ENCODE measurements at places on chromosomes 1 and 21.

DNA sequence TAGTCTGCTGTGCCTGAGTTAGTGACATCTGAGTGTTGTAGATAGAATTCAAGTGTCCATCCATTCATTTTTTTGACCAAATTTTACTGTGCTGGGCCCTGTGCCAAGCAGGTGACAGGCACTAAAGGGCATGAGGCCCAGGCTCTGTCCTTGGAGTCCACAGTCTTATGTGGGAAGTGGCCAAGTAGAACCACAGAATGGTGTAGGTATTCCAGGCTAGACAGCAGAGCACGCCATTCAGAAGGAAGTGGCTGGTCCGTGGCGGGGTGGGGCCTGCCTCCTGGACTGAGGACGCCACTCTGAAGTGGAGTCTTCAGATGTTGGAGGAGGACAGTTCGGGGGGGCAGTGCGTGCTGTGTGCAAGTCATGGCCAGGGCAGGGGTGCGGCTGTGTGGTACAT is 68.9 kb upstream of the ACTL8 start:
- peak; percentile 78 for DNase-seq

DNA sequence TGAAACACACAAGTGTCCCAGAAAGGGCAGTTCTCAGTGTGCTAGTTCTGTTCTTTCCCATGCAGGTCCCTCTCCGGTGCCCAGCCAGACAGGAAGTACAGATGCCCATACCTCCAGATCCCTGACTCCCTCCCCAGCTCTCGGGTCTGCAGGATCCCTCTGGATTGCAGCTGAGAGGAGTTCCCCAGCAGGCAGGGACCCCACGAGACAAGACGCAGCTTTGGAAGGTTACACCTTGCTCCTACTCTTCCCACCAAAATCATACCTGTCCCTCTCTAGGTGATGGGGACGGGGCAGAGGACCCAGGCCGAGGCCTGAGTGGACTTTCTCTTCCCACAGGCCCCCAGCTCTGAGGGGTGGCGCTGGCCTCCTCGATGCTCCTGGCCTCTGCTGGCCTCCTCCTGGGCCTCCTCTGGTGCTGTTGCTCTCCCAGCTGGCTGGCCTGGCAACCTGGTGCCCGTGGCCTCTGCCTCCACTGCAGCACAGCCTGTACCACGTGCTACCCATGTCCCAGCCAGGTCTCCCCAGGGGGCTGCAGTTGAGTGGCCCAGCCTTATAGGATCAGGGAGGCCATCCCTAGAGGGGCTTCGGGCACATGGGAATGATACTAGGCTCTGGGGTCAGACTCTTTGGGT is 9.4 kb downstream of the LDLRAD2 start:
- DNase-seq = no peak

GRCh38 chr1:245180496-245181157 is 25.8 kb downstream of the KIF26B start:
- DNase-seq = no peak

DNA sequence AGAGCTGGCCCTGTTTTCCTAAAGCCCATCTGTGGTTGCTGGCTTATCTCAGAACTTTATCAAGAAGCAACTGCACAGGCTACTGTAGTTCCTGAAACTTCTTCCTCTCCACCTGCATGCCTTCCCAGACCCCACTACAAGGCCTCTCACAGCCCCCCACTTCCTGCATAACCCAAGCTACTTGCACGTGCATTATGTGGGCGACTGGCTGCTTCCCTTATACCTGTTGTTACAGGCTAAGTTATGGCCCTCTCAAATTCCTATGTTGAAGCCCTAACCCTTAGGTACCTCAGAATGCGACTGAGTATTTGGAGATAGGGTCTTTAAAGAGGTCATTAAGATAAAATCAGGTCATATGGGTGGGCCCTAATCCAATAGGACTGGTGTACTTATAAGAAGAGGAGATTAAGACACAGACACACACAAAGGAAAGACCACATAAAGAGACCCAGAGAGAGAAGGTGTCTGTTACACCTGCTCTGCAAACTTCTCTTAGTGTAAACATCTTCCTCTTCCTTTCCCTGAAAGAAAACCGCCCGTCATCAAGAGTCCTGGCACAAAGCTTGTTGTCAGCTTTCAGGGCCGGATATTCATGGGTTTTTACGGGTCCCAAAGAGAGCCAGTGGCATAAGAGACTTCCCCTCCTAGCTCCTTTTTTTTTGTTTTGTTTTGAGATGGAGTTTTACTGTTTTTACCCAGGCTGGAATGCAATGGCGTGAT is 5.1 kb downstream of the ZNF496 start:
- no peak for DNase-seq

DNA sequence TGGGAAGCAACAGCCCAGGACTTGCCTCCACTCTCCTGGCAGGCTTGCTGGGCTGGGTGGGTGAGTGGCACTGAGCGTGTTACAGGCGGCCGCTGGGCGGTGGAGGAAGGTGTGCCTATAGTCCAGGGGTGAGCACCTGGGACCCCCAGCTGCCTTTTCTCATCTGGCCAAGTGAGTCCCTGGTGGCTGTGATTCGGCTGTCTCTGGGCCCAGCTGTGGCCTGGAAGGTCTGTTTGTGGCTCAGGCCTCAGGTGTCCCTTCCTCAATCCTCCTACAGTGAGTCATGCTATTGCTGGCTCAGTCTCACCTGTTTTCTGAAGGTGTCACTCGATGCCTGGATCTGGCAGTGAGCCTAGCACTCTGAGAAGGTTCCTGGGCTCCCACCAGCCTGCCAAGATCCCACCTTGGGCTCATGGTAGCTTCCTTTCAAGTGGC is 564.2 kb downstream of the PTPRU start:
- peak; percentile 19 for DNase-seq

GRCh38 chr1:203475012-203475981 is at the start of gene PRELP:
PRELP (plus strand) TSS chr1:203475806; CDS start chr1:203483185, 7,379 bp downstream.
- no peak for DNase-seq

DNA sequence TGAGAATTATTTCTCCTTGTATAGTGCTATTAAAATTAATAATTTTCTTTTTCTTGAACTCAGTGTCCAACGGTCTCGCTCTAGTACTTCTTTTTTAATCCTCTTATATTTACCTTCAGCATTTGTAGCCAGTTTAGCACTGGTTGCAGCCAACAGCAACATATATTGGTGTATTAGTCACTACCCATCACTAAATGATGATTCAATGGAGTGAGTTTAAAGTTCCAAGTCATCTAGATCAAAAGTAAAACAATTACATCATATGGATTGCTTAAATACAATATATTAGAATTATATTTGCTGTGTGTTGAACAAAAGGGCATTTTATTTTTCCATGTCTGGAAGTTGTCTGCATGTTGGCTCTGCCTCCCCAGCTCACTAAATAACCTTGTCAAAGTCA is 591.8 kb downstream of the ADGRL2 start:
- DNase-seq = no peak

GRCh38 chr1:26771285-26771642 is 16.5 kb upstream of the PIGV start:
- peak; percentile 82 for DNase-seq

- no peak for DNase-seq
Observed at GRCh38 chr1:9593147-9593491, 4.4 kb downstream of the TMEM201 start.

- peak; percentile 65 for DNase-seq
Observed at GRCh38 chr1:182392050-182393028, 749 bp upstream of the GLUL start.

DNA sequence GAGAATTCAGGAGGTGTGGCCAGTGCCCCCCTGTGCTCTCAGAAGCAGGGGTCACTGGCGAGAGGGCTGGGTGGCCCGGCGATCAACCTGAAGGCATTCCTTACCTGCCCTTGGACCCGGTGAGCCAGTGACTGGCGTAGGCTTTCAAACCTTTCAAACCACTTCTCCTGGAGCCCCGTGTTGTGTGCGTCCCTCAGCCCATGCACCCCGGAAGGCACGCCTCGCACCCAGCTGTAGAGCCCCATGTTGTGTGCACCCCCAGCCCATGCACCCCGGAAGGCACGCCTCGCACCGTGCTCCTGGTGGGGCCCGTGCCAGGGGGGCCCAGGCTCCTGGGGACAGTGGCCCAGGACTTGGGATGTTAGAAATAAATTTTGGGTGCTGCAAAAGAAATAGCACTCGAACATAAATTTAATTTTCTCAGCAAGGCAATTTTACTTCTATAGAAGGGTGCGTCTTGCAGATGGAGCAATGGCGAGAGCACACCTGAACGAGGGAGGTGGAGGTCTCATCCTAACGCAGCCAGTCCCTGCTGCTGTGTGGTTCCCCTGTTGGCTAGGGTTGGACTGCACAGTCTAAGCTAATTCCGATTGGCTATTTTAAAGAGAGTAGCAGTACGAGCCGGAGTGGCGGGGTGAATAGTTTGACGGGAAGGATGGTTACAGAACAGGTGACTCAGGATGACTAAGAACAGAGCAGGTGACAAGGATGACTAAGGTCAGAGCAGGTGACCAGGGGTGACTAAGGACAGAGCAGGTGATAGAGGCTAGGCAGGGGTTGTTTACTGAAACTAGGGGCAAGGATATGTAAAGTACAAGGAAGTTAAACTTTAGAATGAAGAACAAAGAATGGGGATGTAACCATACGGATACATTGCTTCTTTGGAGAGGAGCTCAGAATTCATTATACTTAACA is 47.4 kb downstream of the PRKCZ start:
- DNase-seq = no peak

DNA sequence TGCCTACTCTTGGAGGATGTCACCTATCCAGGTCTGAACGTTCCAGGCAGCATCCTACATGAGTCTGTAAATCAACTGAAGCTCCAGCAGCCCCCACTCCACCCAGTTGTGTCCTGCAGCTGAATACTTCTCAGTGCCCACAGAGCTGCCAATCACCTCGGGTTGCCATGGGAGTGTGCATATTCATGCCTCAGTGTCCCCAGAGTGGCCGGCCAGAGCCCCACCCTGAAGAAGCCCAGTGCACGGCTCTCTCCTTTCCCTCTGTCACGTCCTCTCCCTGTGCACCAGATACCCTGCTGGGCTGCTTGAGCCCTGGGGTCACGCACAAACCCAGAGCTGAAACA is 16.1 kb upstream of the GSTM4 start:
- DNase-seq = no peak

- no peak for DNase-seq
Observed at GRCh38 chr1:111476761-111477309, 3.1 kb downstream of the C1orf162 start.

DNA sequence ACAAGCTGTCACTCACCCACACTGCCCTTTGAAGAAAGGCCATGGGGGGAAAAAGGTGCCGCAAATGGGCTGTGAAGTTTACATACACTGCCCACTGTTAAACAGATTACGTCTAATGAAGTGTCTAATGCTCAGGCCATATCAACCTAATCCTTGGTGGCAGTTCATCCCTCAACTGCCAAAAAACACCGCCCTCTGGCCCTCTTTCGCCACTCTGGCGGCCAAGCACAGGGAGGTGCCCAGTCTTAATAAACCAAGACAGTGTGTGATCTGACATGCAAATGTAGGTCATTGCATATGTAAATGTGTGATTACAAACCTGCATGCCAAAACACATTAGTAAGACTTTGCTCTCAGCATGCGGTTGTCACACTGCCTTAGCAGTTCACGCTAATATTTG is 89.5 kb downstream of the NEK7 start:
- no peak for DNase-seq

DNA sequence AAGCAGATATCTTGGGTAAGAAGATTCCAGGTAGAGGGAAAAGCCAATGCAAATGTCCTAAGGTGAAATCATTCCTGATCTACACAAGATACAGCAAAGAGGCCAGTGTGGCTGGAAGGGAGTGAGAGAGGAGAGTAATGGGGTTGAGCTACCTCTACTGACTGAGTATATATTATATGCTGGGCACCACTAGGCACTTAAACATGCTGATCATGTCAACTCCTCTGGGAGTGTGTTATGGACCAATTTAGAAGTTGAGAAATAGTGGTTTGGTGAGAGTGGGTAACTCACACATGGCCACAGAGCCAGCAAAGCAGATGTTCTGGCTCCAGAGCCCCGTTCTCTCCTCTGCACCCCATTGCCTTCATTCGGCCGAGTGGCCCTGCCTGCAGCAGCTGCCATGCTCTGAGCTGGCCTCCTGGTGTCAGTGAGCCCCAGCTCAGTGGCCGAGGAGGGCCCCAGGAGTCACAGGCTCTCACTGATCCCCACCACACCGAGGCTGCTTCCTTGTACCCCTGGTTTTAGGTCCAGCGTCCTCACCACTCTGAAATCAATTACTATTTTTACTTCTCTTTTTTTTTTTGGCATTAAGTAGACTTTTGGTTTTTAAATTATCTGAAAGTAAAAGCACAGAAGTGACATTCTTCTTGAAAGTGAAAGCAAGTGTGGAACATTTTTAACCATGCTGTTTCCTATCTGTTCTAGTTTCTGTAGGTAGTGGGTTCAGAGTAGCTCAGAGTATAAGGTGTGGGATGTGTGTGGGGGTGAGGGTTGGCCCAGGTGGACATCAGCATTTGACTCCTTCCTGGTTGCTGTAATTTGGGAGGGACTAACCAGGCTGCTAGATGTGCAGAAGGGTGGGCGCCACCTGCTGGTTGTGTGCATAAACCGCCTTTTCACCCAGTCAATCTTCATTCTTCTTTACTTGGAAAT is 45.8 kb upstream of the CRNN start:
- no peak for DNase-seq

DNA sequence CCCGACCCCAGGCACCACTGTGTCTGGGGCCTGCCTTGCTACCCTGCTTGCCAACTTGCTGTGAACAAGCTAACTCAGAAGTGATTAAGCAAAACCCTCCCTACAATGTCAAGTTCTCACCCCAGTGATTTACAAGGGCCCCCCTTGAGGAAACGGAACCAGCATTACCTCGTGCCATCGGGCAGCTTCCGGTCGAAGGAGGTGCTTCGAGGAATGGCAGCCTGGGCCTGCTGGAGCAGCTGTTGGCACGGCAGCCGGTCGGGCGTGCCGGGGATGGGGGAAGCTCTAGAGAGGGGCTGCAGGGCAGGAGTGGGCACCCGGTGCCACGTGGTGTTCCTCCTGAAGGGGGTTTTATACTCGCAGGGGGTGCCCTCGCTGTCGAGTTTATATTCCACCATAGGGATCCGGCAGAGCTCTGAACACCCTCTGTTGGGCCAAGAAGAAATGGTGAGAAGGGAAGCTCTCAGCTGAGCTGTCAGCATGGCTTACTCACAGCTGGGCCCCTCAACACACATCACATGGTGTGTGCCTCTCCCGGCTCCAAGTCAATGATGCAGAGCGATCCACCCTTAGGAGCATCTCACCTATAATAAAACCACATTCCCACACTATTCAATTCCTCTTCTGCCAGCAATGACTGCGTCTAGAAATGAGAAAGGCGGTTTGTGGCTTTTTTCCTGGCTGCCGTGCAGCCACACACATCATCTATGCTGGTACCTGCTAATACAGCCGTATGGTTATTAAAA is 184.4 kb downstream of the SIPA1L2 start:
- peak; percentile 66 for DNase-seq

- no peak for DNase-seq
Observed at GRCh38 chr1:151238467-151238739, 16.1 kb upstream of the PSMD4 start.

DNA sequence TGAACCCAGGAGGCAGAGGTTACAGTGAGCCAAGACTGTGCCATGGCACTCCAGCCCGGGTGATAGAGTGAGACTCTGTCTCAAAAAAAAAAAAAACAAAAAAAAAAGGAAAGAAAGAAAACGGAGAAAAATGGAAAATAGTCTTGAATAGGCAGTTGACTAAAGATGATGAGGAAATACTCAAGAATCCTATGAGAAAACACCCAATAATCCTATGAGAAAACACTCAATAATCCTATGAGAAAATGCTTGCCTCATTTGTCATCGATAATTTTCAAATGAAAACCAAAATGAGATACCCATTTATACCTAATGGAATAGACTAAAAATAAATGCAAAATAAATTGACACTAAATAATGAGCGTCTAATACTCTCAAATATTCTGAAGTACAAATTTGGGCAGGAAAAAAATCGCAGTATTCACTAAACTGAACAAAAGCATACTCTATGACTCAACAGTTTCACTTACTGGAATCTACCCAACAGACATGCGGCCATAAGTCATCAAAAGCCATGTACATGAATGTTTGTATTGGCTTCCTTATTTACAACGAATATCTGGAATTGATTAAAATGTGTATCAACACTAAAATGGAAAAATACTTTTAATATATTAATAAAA is 733.9 kb upstream of the CHRM3 start:
- no peak for DNase-seq

All from DMS79 treated with DMSO at 0.1 percent for 48 hours (cell line).